Gastrocnemius medialis (tissue), 4 donors: ENCODE measurements at places on chromosomes 13 and 19. TPM values are rescaled to one million over a fixed set of nuclear protein-coding genes. Genes with fewer than 3 reads are reported as not detected.

GRCh38 chr13:94481941-94482340, 2.5 kb upstream of the DCT start:
- H3K4me3 ChIP-seq: no peak overlapping the region
- no peaks in the 10 kb centered on the region for H3K27me3 ChIP-seq
- peak overlapping the region; percentile 50 for H3K27ac ChIP-seq
- H3K4me1 ChIP-seq: no peaks in the 10 kb centered on the region

ZIC2 gene
- not detected for total RNA-seq

- no peak overlapping the region for H3K4me3 ChIP-seq
- H3K27me3 ChIP-seq: no peaks in the 10 kb centered on the region
- H3K36me3 ChIP-seq: no peaks in the 10 kb centered on the region
- peaks cover 23% of the 10 kb centered on the region for H3K4me1 ChIP-seq
- DNase-seq: no peak
Observed at GRCh38 chr19:53994811-53995210, 3.4 kb downstream of the CACNG6 start.

DNA sequence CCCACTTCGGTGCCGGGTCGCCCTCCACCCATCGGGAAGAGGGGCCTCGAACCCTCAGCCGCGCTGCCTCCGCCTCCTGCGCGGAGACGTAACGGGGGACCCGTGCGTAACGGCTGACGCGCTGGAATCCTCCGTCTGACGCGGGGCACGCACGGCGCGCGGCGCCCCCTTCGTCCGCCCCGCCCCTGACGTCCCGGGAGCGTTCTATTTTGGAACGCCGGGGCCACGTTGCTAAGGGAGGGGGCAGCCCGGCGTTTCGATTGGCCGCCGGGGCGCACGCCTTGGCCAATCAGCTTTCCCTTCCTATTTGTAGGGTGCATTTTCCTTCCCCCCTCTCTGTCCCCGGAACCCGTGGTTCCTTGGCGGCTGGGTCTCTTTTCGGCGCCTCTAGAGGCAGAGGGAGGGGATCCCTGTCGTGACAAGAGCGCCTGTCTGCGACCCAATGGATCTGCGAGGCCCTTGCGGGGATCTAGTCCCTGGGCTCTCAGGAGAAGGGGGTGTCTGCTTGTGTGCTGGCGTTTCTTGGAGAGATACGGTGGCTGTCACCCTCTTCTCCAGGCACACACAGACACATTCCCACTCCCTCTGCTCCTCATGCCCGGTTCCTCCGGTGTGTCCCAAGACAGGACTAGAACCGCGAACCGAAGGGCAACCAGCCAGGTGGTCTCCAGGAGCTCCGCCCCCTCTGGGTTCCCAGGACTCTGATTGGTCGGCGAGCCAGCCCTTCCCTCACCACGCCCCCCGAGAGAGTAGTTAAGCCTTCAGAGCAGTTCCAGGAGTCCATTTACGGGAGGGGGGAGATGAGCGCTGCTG, 1.5 kb downstream of the FOSB start:
- DNase-seq: peak; percentile 87
- no peaks in the 10 kb centered on the region for H3K36me3 ChIP-seq
- peak overlapping the region; percentile 98 for H3K27ac ChIP-seq
- peaks cover 20% of the 10 kb centered on the region for H3K4me1 ChIP-seq

DNA sequence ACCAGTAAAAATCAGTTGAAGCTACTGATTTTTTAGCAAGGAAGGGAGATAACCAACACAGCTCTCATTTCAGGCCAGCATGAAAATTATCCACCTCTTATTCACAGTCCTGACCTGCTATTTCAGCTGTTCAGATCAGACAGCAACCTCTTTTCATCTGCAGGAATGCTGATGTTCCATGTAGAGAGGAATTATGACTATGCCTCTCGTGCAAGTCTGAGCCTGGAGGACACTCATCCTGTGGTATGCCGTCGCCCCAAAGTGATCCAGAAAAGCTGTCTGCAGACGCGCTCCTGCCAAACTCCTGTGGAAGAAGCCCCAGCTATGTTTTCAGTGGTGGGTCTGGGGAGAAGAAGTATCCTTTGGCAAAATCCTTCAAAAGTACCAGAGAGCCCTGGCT, 563.5 kb upstream of the SLITRK1 start:
- no peaks in the 10 kb centered on the region for H3K27me3 ChIP-seq
- no peaks in the 10 kb centered on the region for H3K36me3 ChIP-seq
- H3K27ac ChIP-seq: no peak overlapping the region
- no peaks in the 10 kb centered on the region for H3K4me1 ChIP-seq
- no peak for DNase-seq

DCT gene
- total RNA-seq: 0.16 TPM

DNA sequence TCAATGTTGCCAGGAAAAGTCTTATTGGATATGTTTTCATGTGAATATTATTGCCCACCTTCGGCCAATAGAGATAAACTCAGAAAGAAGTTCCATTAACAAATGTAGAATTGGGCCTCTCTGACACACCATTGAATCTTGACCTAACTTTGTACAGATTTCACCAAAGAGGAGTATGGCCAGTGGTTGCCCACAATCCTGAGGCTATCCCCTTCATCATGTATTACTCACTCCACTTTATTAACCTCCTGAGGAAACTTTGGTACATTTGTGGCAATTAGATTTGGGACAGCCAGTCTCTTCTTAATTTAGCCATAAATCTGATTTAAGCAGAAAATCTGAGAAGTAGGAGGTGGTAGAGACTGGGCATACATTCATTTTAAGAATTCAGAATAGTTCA, 53.3 kb upstream of the POSTN start:
- no peak for DNase-seq
- no peaks in the 10 kb centered on the region for H3K4me1 ChIP-seq
- H3K27ac ChIP-seq: no peak overlapping the region

DNA sequence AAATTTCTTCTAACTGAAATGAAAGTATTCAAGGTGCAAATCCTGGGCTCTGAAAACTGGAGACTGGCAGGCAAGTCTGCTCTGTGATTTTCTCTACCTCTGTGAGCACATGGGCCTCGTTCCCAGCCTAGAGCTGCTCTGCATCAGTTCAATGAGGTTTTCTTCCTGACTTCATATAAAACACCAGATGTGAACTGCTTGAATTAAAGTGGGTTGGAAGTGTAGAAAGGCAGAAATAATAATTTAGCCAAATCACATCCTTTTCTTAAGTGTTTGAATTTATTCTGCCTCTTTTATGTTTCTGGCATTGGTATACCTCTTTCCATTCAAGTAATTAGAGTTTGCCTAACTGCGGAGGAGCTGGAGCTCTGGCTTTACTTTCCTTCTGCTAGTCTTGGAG, 540.8 kb downstream of the OLFM4 start:
- no peak for DNase-seq
- no peaks in the 10 kb centered on the region for H3K4me1 ChIP-seq
- no peaks in the 10 kb centered on the region for H3K36me3 ChIP-seq
- H3K27ac ChIP-seq: no peak overlapping the region
- no peak overlapping the region for H3K4me3 ChIP-seq

DNA sequence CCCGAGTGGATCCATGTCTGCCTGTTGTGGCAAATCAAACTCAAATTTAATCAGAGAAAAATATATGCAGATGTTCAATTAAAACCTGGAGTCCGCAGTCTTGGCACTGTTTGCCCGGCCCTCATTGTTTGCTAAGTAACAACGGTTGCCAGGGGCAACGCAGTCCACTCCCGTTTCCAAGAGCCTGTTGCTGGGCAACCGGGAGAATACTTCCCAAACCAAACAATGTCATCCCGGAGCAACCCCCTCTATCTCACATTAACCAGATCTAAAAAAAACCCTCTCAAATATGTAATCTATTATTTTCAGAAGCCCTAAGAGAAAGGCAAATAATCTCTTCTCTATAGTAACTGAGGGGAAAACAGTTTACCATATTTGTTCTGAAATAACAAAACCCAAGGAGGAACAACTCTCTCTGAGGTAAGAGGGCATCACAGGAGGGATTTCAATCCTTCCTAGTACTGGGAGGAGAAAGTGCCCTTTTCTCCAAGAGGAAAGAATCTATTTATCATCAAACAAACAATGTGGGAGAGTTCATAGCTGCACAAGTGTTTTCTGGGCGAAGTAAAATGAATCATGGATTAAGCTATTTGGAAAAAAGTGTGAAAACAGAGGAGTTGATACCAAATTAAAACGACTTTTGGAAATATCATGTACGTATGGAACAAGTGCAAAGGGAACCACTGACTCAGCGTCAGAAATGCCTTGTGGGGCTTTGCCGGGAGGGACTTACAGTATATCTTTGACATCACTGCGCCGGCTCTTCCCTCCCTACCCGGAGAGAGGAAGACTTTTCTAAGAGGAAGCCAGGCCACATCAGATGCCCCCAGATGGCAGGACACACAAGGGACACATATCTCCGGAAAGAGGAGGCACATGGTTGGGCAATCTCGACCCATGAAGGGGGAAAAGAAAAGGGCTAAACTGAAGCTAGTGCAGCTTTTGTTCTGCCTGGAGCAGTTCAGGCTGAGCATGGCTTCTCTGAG, 43.3 kb downstream of the RFX2 start:
- H3K4me1 ChIP-seq: peaks cover 29% of the 10 kb centered on the region
- H3K27ac ChIP-seq: peak overlapping the region; percentile 6
- no peak overlapping the region for H3K4me3 ChIP-seq
- peak; percentile 60 for DNase-seq
- no peaks in the 10 kb centered on the region for H3K27me3 ChIP-seq

GRCh38 chr13:28324181-28324789, 170.6 kb downstream of the FLT1 start:
- H3K36me3 ChIP-seq: no peaks in the 10 kb centered on the region
- no peak overlapping the region for H3K4me3 ChIP-seq
- no peaks in the 10 kb centered on the region for H3K27me3 ChIP-seq
- peaks cover 4% of the 10 kb centered on the region for H3K4me1 ChIP-seq
- peak overlapping the region; percentile 54 for H3K27ac ChIP-seq

GRCh38 chr19:56223481-56223880, 21.4 kb downstream of the ZSCAN5C start:
- no peak for DNase-seq
- no peak overlapping the region for H3K4me3 ChIP-seq
- H3K27ac ChIP-seq: no peak overlapping the region

OLFM2 gene
- total RNA-seq: 0.78 TPM

- peaks cover 36% of the 10 kb centered on the region for H3K27me3 ChIP-seq
- no peaks in the 10 kb centered on the region for H3K4me1 ChIP-seq
- H3K4me3 ChIP-seq: no peak overlapping the region
- H3K36me3 ChIP-seq: no peaks in the 10 kb centered on the region
Observed at GRCh38 chr19:4600893-4601292, 38.4 kb upstream of the TNFAIP8L1 start.

DNA sequence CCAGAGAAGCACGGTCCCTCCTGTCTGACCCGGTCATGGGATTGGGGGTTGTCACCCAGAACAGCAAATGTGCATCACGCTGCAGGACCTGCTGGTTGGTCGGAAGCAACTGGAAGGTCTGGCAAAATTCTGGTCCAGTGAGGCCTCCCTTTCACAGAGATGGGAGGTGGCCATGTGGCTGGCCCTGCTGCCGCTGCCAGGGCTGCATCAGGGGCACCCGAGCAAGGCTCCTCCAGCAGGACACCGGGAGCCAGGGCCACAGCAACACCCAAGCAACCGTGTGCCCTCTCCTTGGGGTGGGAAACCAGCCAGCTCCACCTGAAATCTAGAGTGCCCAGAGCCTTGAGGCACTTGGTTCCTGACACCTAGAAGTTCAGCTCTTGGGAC, 11.5 kb upstream of the GAS6 start:
- peaks cover 17% of the 10 kb centered on the region for H3K4me1 ChIP-seq
- H3K27ac ChIP-seq: no peak overlapping the region
- no peaks in the 10 kb centered on the region for H3K36me3 ChIP-seq
- no peaks in the 10 kb centered on the region for H3K27me3 ChIP-seq
- DNase-seq: no peak

CERS1 gene
- total RNA-seq: 2.9 TPM

GRCh38 chr19:39498798-39499642, at the start of gene DLL3:
DLL3 (plus strand) TSS chr19:39498947; CDS start chr19:39498975, 28 bp downstream.
- H3K27ac ChIP-seq: no peak within 1 kb of the TSS
- H3K36me3 ChIP-seq: no peaks in the 10 kb centered on the region
- DNase-seq: no peak
- peaks cover 62% of the 10 kb centered on the region for H3K27me3 ChIP-seq
- H3K4me3 ChIP-seq: no peak within 1 kb of the TSS
- no peaks in the 10 kb centered on the region for H3K4me1 ChIP-seq
